ENCODE measurements at places on chromosomes 3 and 15.

DNA sequence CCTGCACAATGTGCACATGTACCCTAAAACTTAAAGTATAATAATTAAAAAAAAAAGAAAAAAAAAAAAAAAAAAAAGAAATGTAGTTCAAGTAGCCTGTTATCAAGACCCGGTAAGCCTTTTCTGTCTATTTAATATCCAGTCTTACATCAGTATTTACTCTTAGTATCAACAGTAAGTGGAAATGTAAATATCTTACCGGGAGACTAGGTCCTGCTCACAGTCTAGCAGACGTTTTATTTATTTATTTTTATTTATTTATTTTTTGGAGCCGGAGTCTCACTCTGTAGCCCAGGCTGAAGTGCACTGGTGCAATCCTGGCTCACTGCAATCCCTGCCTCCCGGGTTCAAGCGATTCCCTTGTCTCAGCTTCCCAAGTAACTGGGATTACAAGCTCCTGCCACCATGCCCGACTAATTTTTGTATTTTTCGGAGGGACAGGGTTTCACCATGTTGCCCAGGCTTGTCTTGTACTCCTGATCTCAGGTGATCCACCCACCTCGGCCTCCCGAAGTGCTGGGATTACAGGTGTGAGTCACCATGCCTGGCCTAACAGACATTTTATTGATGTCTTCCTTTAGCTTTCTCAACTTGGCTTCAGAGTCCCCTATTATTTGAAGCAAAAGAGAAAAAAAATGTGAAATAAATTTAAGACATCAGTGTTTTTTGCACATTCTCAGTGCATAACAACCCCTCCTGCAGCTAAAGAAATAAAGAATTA, 19.9 kb downstream of the C2CD4B start:
- no peak for DNase-seq

DNA sequence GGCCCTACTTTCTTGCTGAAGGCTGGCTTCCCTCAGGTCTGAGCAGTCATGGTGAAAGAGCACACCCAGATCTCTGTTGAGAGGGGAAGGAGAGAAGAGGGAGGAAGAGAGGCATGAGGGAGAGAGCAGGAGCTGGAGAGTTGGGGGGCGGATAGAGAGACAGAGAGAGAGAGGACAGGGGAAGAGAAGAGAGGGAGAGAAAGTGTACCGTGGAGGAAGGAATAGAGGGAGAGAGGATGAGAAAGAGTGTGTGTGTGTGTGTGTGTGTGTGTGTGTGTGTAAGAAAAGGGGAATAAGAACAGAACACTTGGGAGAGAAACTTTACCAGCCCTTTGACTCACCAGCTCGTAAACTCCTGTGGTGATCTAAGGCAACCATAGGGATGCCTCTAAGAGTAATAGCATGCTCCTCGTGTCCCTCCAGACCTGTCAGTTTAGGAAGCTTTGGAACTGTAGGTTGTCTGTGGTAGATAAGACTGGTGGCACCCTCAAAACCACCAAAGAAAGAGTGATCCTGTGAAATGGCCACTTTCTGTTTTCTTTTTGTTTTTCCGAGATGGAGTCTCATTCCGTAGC, 18.2 kb downstream of the ZNF592 start:
- no peak for DNase-seq

DNA sequence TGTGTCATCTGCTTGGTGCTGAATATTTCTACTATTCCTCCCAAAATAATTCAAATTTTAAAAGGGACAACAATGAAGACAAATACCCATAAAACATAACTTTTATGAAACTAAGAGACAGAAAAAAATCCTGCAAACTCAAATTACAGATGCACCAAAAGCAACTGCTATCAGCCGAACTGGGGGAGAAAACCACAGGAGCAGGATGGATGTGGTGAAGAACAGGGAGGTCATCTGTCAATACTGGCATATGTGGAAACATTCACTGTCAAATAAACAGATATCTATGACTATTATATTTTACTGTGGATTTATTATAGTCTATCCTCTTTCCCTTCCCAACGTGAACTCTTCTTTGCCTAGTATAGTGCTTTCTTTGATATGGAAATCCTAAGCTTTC, 53.3 kb upstream of the CPOX start:
- no peak for DNase-seq

DNA sequence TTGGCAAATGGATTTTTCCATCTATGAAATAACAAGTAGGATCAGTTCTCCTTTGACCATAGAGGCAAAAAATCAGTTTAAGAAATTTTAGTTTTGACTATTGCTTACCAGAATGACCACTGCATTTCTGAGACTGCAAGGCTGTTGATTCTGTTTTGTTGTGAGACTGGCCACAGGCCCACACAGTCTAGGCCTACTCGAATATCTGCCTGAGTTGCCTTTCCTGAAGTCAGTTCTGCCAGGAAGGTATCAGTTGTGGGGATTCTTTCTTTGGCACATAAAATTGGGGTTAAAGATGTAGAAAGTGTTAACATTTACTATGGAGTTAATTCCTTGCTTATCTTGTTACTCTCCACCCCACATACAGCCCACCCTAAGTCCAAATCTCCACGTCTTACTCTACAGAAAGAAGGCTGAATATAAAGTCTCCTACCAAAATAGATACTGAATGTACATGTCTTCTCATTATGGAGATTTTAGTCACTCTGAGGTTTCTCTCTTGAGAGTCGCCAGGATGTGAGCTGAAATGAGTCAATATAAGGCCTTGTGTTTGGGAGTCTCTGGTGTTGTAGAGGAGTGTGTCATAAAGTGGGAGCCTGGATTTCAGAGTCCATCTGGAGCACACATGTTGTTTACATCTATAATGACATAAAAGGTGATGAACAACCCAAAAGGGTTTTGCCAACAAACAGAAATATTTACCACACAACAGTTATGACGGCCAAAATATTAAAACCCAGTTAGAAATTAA, 45.0 kb upstream of the WWTR1 start:
- no peak for DNase-seq

DNA sequence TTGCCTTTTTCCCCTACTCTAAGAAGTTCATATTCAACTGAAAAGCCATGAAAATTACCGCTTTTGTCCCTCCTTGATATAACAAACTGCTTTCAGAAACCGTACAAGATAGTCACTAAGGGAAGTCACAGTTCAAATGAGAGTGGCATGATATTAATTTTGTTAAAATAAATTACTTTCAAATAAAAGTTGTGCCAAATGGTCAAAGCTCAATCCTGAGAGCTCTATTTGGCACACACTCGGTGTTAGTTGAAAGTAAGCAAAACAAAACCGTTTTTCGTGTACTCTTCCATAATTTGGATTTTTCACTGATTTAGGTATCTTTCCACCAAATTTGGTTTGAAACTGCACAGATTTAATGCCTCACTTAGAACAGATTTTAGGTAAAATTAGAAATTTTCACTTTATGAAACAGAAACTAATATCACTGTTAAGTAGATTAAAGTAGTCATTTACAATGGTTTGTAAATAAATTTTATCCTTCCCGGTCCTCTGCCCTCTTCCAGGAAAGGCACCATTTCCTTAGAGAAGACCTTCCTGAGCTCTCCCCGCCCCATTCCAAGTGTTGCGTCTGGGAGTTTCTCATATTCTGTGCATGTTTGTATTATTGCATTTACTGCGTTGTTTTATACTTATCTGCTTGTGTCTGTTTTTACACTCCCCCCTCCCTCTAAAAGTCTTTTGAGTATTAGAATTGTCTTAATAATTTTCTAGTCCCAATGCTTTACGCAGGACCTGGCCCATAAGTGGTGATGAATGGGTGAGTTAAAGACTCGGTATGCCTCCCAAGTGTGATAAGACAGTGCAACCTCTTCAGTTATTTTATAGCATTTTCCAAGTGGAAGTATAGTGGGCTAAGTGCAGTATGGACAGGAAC, 853 bp downstream of the TCAIM start:
- no peak for DNase-seq

GRCh38 chr3:15361494-15362214, 29.3 kb upstream of the SH3BP5 start:
- no peak for DNase-seq

DNA sequence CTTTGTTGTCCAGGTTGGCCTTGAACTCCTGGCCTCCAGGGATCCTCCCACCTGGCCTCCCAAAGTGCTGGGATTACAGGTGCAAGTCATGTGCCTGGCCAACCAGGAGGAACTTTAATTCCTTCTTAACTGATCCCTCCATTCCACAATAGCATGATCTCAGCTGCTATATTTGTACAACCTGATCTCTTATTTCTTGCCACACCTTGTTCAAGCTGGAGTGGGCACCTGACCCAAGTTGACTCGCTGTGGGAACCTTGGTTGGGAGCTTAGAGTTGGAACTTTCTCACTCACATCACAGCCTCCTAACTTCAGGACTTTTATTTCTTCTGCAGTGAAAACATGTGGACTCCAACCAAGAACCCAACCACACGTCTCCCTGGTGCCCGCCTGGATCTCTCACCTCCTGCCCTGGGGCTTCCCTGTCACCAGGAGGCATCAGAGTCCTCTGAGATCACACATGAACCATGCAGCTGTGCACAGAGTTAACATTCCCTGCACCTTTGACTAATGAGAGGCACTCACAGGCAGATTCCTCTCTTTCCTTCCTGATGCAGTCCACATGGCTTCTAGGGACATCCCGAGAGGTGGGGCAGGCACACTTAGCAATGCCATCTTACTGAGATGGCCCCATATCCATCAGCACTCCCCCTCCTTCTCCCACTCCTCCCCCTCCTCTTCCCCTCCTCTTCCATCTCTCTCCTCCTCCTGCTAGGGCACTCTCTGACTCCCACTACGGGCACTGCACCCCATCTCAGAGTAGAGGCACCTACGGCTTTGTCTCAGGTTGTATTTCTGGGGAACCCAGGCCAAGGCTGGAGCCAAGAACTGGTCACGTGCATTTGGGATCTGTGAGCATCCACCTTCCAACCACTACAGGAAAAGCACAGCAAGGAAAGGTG, 9.7 kb upstream of the CYFIP1 start:
- DNase-seq, result no peak

DNA sequence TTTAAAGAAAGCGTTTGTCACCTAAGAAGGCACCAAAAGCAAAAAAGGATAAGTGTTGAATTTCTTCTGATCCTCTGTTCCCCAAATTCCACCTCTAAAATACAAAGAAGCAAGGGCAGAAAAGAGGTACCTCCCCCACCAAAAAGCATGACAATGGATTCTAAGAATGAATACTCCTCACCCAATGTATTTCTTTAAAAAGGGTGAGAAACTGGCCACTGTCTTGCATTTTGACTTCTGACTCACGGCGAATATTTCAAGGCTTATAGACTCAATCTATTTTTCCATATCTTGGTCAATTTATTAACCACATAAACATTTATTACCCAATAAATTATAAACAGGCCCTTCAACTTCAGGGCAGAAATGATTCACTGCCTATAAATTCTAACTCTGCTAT, 131.1 kb downstream of the NR1I2 start:
- DNase-seq, result no peak

DNA sequence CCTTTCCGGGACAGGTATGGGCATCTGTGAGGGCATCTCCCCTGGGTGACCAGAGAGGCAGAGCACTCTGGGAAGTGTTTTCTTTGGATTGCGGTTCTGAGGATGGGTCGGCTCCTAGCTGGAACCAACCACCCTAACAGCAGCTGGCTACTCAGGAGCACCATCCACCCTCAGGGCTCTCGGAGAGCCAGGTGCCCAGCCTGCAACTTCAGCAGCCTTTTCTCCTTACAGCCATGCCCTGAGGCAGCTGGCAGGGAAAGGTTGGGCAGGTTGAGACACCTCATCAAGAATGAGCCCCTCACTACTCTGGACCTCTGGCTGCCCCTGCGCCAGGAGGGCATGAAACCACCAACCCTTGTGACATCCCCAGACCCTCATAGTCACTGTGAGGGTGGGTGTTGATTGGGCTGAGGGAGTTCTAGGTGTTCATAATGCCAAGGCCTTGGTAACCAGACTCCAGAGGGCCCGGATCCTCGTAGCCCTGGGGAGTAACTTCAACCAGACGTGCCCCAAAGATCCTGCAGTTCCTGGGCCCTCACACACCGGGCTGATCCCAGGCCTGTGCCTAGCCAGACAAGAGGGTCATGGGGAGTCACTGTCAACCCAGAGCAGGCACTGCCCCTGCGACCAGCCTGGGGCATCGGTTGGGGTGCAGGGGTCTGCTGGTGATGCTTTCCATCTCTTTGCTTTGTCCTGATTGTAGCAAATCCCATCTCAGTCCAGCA, 114.4 kb upstream of the ABHD17C start:
- no peak for DNase-seq

GRCh38 chr3:45575386-45575923, 19.1 kb upstream of the LIMD1 start:
- DNase-seq, result no peak

- no peak for DNase-seq
These were observed 124.7 kb upstream of the RBMS3 start for GRCh38 chr3:29156086-29156715.

- DNase-seq, result no peak
These were observed 909 bp upstream of the GPD1L start for GRCh38 chr3:32105291-32106131.

DNA sequence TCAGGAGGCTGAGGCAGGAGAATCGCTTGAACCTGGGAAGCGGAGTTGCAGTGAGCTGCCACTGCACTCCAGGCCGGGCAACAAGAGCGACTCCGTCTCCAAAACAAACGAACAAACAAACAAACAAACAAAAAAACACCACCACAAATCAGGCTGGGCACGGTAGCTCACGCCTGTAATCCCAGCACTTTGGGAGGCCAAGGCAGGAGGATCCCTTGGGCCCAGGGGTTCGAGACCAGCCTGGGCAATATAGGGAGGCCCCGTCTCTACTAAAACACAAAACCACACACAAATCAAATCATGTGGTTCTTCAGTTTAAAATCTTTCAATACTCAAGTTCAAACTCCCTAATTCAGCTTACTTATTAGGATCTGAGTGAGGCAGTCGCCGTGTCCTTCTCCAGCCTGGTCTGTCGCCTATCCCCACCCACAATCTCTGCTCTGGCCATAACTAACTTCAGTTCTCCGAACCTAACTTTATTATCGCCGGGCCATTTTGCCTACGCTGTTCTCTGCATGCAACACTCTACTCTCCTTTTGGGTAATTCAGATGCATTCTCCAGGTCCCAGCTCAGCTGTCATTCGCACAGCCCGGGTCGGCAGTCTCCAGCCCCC, 660 bp upstream of the RTF1 start:
- DNase-seq, result no peak

DNA sequence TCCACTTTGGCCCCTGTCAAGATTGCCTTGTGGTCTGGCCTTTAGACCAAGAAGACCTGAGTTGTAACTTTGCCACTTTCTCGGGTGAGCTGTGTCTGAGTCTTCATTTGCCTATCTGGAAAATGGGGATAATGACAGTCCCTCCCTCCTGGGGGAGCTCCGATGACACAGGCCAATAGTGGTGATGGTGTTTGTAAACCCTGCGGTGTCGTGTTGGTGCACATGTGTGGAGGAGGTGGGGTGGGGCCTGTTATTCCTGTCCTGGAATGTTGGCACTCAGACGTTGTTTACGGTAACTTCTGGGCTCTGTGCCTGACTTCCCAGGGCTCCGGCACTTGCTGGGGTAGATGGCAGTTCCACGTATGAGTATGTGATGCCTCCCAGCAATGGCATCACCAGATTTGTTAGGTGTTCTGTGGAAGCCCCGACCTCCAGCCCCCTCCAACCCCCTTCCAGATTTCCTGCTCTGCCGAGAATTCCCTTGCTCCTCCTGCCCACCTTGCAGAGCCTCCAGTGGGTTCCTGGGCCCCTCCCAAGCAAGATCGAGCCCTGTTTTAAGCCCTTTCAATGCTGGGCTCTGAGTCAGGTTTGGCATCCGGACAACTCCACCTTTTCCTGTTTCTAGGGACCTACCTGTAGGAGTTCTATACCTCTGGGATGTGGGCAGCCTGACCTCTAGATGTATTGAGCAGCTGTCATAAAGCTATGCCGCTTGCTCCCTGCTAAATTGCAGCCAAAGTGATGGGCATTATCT, 31.4 kb downstream of the HRH1 start:
- no peak for DNase-seq

- no peak for DNase-seq
These were observed 351.3 kb upstream of the CCDC54 start for GRCh38 chr3:107025961-107026360.

All from activated T-helper 1 cell treated with Interleukin-2 at 50 U/mL for 16 hours (primary cell).